ENCODE measurements at places on chromosomes 4 and X.

DNA sequence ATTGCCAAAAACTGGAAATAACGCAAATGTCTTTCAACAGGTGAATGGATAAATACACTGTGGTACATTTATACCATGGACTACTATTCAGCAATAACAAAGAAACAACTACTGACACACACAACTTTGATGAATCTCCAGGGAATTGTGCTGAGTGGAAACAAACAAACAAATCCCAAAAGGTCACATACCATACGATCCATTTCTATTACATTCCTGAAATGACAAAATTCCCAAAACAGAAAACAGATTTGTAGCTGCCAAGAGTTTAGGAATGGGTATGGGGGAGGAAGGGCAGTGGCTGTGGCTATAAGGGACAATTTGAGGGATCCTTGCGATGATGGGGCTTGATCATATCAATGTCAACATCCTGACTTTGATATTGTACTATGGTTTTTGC, 2.5 kb downstream of the ZNF182 start:
- DNase-seq = no peak

DNA sequence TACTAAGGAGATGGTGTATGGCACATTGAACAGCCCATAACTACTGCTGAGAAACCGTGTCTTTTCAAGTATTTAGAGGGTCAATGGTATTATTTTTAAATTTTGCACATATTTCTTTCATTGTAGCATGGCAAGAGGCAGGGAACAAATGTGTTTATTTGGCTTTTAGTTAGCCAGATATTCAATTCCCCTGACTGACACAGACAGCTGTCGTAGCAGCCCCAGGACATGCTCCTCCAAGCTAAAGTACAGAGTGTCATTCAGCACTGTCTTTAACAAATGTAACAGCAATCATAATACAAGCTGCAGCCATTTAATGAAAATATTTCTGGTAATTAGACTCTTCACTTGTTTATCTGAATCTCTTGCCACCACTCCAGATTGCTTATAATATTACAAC, 687.1 kb downstream of the KLHL13 start:
- DNase-seq = no peak

- DNase-seq = no peak
Observed at GRCh38 chr4:55754754-55755350, 64.7 kb upstream of the EXOC1L start.

DNA sequence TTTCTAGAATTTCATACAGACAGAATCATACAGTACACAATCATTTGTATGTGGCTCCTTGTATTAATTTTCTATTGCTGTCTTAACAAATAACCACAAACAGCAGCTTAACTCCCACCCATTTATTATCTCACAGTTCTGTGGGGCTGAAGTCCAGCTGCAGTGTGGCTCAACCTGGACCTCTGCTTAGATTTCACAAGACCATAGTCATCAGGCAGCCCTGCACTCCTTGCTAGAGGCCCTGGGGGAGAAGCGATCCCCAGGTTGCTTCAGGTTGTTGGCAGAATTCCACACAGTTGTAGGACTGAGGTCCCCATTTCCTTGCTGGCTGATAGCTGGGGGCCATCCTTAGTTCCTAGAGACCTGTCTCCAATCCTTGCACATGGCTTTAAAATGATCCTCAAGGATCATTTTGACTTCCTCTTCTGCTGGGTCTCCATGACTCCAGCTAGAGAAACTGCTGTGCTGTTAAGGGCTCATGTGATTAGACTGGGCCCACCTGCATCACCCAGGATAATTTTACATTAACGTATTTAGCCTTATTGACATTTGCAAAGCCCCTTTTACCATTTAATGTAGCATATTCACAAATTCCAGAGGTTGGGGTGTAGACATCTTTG, 60.9 kb upstream of the SMAD1 start:
- no peak for DNase-seq

GRCh38 chr4:52910115-52910514, 48.0 kb downstream of the RASL11B start:
- DNase-seq = no peak

DNA sequence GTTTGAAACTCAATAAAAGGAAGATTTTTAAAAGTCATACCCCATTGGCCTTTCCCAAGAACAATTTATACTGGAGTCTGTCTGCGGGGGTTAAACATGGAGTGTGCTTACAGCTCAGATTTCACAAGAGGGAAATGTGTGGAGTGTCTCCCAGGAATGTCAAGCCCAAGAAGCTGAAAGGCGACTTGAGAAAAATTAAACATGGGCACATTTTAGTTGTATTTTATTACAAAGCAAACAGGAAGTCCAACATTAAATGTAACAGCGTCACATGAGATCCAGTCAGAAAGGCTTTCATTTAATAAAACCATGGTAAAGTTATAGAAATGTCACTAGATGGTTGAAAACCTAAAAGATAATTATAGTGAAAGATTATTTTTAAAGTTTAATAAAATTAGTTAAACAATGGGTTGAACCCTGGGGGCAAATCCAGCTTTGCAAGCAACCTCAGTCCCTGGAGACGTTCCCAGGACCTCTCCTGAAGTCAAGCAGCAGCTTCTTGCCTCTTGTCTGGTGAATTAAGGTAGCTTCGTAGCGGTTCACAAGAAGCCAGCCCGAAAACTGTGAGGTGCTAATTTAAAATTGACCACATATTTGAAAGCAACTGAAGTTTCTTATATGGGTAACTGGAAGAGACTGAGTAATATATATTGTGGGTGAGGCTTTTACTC, 168.4 kb upstream of the EDNRA start:
- DNase-seq = no peak

DNA sequence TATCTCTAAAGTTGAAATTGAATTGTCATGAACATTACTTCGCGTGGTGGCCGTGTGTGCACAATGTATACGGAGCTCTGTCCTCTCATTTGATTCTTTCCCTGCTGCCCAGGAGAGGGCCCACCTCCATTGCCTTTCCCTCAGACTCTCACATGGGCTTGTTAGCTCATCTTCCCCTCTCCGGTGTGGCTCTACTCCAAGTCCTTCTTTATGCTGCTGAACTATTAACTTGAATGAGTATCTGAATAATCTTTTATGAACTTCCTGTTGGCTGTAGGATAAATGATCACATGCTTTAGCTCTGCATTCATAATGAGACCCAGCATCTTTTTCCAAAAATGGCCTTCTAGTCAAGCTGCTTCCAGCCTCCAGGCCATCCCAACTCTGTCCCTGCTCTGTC, 68.8 kb upstream of the CLNK start:
- no peak for DNase-seq

DNA sequence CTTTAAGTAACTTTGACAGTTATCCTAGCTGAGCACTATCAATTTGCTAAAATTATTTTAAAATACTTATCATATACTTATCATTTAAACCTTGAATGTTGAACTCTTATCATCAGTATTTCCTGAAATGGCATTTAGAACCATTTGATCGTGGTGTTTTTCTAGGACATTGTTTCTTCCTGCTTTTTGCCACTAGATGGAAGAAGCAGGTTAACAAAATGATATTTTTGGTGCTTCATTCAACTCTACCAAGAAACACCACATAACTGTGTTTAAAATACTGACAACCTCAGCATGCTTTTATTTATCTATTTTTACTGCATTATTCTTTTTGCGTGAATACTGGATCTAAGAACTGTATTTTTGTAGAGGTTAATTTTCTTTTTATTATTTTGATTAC, 44.6 kb downstream of the C4orf33 start:
- no peak for DNase-seq

DNA sequence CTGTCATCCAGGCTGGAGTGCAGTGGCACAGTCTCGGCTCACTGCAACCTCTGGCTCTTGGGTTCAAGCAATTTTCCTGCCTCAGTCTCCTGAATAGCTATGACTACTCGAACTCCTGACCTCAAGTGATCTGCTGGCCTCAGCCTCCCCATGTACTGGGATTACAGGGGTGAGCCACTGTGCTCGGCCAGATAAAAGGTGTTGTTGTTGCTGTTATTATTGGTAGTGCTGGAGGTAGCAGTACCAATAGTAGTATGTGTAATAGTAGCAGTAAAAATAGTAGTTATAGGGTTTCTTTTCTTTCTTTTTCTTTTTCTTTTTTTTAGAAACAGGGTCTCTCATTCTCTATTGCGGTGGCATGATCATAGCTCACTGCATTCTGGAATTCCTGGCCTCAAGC, 592.1 kb downstream of the ARAP2 start:
- no peak for DNase-seq

DNA sequence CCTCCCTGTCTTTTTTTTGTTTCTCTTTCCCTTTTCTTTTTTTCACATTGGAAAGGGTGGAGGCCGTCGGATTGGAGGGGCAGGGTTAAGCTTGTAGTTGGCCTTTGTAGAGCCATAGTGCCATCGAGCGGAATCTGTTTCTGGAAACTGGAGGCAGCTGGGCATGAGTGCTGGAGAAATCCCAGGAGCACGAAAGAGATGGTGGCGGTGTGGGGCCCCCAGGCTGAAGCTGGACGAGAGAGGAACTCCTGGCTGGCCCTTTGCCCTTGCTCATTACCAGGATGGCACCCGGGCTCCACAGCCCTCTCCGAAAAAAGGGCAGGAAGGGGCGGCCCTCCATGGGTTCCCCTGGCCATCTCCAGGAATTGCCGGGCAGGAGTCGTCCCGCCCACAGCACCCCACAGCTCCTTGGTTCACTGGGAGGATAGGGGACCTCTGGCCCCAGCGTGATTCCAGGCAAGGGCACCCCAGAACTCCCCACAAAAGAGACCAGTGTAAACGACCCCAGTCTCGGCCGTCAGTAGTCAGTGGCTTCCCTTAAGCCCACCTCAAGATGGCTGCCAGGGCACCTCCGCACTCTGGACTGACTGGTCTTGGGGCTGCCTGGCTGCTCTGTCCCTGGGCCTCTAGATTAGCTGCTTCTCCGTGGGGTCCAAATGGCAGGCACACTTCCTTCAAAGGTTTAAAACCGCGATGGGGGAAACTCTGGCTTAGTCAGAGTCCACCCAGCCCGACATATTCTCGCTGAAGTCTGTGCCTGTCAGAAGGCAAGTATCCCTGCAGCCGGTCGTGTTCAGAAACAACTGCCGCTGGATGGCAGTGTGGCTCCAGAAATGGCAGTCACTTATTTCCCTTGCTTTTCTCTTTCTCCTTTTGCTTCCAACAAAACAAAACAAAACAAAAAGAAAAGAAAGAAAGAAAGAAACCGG, 74.1 kb downstream of the NBDY start:
- DNase-seq = peak; percentile 60

GRCh38 chrX:11893933-11894710, 136.1 kb downstream of the MSL3 start:
- no peak for DNase-seq

- DNase-seq = no peak
Observed at GRCh38 chr4:78293821-78294301, 236.7 kb downstream of the FRAS1 start.

DNA sequence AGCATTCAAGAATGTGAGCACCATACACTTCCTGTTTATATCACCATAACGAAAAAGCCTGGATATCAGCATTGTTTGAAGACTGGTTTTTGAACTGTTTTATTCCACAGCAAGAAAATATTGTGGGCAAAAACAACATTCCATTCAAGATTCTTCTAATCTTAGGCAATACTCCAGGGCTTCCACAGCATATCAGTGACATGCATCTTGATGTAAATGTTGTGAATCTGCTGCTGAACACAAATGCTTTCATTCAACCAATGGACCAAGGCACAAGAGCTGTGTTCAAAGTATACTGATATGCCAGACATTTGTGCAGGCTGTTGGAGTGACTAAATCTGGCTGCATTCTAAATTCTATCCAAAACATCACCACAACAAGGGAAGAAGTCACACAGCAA, 260.1 kb upstream of the ETNPPL start:
- no peak for DNase-seq

- no peak for DNase-seq
Observed at GRCh38 chr4:88439161-88439760, 17.7 kb upstream of the HERC5 start.

DNA sequence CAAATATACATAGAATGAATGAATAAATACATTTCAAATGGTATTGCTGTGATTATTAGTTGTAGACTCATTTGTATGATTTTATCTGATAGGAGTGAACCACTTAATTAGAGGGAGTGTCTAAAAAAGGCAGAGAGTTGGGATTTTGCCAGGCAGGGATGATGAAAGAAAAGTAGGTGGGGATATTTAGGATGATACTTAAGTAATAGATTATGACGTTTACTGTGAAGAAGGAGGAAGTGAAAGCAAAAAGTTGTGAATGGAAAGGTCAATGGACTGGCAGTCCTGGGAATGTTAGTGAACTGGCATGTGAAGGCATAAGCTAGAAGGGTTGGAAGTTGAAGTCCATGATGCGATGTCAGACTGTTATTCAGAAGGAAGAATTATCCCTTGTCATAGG, 917.1 kb downstream of the RAPGEF2 start:
- no peak for DNase-seq

DNA sequence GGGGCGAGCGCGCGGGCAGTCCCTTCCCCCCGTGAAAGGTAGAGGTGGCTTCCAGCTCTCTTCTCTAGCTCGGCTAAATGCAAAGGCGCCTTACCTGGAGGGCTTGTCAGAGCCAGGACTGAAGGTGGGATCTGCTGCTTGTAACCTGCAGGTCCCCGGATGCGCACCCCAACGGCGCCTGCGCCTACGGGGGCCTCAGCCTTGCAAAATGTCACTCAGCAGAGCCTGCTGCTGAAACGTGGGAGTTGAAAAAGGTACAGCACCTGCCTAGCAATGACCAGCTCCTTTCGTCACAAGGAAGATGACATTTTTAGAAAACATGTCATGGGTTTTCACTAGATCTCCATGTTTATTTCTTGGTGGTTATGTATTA, 583 bp downstream of the ABHD18 start:
- DNase-seq = peak; percentile 28

GRCh38 chrX:13276991-13277390, 42.9 kb downstream of the ATXN3L start:
- no peak for DNase-seq

- no peak for DNase-seq
Observed at GRCh38 chr4:108590776-108591175, 29.6 kb upstream of the RPL34 start.

- DNase-seq = no peak
Observed at GRCh38 chr4:141077611-141078225, 55.6 kb downstream of the RNF150 start.

DNA sequence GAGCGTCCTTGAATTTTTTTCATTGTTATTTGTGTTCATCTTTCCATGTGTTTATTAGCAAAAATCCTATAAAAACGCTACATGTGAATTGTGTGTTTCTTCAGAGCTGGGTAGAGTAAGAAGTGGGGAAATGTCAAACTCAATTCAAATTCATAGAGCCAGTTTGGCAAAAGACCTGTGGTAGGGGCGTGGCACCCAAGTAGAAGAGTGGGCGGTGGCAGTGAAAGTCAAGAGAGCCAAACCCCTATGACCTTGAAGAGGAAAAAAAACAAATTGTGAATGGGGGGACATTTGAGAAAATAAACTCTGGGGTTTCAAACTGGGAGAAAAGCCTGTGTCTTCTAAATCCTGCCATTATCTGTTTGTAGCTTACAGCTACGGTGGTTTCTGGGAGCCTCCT, 4.4 kb upstream of the FOXO4 start:
- DNase-seq = no peak

GRCh38 chr4:11765849-11766453, 337.3 kb upstream of the HS3ST1 start:
- DNase-seq = no peak
